ENCODE measurements at places on chromosomes 3 and 15.

GRCh38 chr3:31469385-31469784 lies 63.3 kb upstream of the STT3B start:
- DNase-seq, result no peak

DNA sequence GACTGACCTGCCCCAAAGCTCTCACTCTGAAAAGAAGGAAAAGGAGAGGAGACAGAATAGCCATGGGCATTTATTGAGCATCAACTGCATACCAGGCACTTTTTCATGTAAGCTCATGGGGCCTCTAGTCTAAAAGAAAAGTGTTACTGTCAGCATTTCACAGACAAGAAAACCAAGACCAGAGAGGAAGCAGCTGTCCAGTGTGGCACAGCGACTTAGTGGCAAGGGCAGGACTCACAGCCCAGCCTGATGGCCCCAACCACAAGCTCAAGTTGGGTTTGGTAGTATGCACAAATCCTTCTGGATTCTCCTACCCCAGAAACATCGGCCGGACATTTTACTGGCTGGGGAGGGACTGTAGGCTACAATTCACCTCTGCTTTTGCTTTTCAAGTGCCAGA lies 5.8 kb downstream of the EFCC1 start:
- DNase-seq, result no peak

DNA sequence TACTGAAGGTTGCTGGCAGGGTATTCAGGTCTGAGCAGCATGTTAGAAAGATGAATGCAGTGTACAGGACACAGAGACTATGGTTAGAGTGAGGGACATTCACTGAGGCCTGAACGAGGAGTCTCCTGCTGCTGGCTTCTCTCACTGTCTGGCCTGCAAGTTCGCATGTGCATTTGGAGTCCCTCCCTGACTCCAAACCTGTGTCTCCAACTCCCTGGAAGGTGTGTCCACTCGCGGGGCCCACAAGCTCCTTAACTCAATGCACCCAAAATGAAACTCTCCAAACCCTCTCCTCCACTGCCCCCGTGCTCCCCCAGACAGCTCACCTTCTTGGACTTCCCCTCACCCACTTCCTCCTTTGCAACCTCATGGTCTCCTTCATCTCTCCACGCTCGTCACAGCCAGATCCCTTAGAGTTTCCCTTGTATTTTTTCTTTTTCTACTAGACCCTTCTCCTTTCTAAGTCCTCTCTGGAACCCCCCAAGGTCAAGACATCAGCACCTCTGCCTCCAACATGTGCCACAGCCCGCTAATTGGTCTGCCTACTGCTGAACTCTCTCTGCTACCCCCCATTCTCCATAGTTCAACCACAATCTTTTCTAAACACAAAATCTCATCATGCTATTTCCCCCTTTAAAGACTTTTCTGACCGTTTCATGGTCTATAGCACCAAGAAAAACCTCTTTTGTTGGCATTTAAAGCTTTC lies 58.3 kb downstream of the HES1 start:
- peak; percentile 21 for DNase-seq

DNA sequence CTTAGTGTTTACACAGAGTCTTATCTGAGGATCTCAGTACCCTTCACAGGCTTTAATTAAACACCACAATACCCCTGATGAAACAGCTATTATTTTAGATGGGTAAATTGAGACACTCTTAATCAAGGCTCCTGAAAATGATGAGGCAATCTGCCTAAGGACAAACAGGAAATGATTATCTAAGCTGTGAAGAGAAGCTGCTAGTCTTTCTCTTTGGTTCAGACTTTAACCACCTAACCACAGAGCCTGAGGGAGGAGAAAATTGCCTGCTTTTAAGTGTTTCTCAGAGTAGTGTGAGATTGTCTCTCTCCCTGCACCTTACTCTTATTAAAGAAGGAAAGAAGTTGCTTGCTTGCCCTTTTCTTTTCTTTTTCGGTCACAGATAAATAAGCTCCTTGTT lies 364.3 kb upstream of the ADAMTS9 start:
- DNase-seq, result no peak

DNA sequence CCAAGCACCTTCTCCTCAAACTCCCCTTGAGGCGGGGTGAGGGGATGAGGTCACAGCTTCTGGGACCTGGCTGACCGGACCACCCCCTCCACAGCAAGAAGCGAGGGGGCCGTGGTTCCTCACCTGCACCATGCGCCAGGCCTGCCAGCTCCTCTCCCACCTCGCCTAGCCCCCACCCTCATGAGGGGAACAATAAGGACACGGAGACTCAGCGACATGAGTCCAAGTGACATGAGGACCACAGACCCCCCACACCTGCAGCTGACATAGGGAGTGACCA lies 118.7 kb downstream of the CHSY1 start:
- no peak for DNase-seq

GRCh38 chr3:15645740-15646501 lies 44.4 kb downstream of the BTD start:
- DNase-seq, result no peak

GRCh38 chr15:89912674-89913396 lies at the start of gene ARPIN:
Gene ARPIN (minus strand): TSS chr15:89912952. CDS start chr15:89912835, 117 bp downstream.
- DNase-seq, result no peak

DNA sequence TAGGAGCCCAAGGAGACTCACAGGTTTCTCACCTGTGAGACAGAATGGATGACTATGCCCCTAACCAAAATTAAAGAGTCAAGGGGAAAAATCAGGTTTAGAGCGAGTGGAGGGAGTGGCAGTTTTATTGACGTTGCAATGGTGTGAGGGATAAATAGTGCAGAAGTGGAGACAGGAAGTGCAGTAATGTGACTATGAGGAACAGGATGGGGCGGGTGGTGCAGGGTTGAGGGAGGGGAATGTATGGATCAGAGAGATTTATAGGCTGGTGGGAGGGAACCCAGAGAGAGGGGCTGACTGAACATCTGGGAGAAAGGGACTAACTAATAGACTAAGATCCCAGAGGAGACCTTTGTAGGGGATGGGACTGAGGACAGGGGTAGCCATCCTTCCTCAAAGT lies 26.5 kb downstream of the EIF2AK4 start:
- no peak for DNase-seq

GRCh38 chr3:25592510-25592968 lies 72.2 kb downstream of the TOP2B start:
- no peak for DNase-seq

DNA sequence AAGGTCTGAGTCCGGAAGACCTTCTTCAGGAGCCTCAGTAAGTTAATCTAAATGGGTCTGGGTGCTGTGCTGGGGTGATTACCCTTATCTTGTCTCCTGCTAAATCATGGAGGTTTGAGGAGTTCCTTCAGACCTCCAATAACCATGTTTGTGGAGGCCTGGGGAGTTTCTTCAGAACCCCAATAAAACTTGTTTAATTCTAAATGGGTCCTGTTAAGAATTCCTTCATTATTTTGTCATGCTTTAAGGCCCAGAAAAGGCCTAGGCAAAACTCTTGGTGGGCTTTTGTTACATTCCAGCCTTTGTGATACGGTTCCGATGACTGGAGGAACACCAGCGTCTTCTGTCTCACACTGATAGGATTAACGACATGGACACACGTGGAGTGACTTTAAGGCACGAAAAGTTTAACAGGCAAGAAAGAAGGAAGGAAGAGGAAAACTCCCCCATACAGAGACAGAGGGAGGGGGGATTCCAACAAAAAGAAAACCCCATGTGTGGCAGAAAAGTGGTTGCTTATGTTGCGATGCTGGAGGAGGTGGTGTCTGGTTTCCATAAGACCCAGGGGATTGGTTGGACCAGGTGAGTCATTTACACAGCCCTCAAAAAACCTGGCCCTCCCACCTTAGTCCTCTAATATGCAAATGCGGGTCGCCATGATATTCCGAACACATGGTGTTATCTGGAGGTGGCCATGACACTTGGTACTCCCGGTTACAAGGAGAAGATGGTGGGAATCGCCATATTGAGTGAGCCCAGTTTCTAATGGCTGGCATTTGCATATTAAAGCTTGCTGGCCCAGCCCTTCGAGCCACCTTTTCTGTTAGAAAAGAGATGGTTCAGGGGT lies 72.6 kb upstream of the MFGE8 start:
- DNase-seq, result no peak

DNA sequence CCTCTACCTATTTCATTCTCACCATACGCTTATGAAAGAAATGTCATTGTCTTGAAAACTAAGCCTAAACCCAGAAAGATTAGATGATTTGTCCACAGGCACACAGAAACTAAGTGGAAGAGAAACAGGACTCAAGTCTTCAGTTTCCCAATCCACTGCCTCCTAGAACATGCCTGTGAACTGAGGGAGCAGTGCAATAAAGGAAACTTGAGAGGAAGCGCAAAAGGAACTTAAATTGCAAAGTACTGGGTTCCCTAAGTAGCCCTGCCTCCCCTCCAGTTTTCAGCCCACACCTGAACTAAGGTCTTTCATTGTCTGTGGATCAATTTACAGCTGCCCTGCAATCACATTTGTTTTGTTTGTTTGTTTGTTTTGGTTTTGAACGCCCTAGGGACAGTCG lies 56.7 kb upstream of the TSEN2 start:
- DNase-seq, result no peak

DNA sequence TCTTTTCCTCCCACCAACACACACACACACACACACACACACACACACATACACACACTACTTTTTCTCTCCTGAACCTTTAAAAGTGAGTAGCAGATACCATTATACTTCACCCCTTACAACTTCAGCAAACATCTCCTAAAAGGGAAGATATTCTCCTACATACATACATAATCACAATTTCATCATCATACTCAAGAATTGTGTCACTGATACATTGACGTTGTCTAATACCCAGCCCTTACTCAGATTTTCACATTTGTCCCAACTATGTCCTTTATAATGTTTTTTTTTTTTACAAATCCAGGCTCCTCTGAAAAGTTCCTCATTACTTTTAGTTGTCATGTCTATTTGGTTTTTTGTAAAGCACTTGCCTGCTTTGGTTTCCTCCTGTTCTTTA lies 18.5 kb downstream of the ABHD6 start:
- no peak for DNase-seq

DNA sequence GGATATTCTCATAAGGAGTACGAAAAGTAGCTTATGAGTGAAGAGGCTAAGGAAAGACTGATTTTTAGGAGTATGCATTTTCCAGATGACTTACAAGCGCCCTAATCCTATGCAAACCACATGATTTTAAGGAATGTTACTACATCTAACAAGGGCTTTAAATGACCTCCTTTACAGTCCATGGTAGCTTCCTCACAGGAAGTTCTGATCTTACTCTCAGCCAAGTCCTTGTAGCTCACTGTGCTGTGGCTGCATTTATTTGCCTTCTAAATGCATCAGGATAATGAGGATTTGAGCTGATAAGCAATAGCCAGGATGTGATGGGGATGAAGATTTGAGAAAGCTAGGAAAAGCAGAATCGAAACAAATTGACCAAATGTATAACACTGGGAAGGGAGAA lies 896.0 kb downstream of the MCTP2 start:
- no peak for DNase-seq

- DNase-seq, result no peak
Observed at GRCh38 chr3:133767607-133768006, 21.4 kb downstream of the TF start.

DNA sequence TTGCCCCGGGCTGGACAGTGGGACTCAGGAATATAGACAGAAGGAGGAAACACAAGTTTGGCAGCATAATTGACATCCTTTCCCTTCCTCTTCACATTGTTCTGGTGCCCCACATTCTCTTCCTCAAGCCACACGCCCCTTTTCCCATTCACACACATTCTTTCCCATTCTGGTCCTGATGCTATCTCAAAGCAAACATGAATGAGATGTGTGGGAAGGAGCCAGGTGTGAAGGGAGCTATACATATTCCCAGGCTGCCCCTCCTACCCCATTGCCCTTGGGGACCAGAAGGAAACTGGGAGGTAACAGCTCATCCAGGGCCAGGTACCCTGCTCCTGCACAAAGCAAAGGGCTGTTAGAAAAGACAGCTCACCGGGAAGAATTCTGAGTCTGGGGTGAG lies 23.4 kb upstream of the CLK3 start:
- DNase-seq, result no peak

DNA sequence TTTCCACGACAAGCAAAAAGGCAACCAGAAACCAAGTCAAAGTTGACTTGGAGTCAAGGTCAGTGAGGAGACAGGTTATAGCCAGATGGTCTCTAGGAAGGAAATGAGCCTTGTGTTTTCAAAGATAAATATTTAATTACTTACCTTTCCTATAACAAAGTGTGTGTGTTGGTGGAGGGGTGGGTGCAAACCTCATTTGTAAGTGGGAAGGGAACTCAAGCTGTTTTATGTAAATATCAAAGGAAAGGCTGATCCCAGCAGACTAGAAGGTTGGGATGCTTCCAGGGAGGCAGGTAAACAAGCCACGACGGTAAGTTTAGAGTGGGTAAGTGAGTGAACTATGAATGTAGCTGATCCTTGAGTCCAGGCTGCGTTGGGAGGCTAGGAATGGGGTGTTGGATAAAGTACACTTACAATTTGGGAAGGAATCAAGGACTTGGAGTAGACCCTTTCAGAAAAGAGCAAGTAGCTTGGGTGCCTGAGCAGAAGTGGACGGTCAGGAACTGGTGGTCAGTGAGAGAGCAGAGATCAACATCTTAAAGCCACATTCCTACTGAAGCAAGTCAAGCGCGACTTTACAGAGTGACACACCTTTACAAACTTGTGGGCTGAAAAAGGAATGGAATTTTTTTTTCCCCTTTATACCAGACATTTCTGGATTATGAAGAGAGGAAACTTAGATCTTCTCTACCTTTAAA lies 82.0 kb upstream of the TBL1XR1 start:
- DNase-seq, result no peak

DNA sequence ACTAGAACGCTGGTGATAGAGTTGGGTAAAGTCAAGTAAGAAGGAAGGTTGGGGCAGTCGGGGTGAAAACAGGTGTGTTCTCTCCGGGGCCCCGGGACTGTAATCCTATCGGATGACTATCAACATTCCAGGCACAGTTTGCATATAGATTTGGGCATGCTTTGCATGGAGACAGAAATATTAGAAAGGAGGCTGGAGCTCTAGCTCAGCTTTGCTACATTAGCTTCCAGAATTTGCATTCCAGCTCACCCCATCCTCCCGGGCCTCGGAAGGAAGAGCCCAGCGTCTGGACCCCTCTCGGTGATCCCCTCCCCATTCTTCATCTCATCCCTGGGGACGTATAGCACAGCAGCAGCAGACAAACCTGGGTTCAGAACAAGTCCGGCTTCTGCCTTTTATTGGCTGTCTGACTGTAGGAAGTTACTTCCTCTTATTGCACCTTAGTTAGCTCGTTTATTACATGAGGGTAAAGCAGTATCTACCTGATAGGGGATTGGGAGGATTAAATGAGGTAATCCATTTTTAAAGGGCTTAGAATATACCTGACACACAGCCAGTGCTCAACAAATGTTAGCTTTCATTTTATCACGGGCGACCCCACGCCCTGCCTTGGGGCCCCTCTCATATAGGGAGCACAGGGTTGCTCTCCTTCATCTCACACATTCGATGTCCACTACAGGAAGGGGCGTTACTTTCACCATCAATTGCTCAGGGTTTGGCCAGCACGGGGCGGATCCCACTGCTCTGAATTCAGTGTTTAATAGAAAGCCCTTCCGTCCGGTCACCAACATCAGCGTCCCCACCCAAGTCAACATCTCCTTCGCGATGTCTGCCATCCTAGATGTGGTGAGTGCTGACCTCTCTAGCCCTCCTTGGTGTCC lies 3.2 kb downstream of the HTR3E start:
- no peak for DNase-seq

Measured in CD4-positive, alpha-beta T cell treated with Interleukin-15 for 1 hour (primary cell).